ENCODE measurements at places on chromosomes 3 and 15.

GRCh38 chr15:66452971-66453580, 44.5 kb downstream of the SNAPC5 start:
- DNase-seq, result no peak

- DNase-seq, result no peak
Observed at GRCh38 chr3:76300746-76301145, 515.4 kb upstream of the ZNF717 start.

GRCh38 chr3:117837391-117837790, 1127.8 kb downstream of the TUSC7 start:
- DNase-seq, result no peak

- no peak for DNase-seq
Observed at GRCh38 chr15:77538027-77538451, 94.7 kb downstream of the LINGO1 start.

DNA sequence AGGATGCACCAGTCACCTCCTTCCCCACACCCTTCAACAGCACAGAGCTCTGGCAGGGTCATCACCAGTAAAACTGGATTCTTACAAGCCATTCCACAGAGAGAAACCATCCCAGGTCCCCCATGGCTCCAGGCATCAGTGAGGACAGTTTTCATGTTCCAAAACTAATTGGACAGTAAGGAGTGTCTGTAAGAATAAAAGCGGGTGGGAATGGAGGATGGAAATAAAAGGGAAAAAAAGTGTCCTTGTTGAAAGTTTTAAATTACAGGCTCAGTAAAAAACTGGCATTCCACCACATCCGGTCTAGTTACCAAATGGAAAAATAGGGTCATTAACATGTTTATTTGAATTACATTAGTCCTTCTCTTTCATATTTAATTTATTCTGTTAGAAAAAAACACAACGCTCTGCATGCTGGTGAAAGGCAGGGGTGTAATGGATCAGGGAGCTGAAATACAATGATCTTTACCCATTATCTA, 117.4 kb downstream of the TIGIT start:
- DNase-seq, result peak; percentile 85

DNA sequence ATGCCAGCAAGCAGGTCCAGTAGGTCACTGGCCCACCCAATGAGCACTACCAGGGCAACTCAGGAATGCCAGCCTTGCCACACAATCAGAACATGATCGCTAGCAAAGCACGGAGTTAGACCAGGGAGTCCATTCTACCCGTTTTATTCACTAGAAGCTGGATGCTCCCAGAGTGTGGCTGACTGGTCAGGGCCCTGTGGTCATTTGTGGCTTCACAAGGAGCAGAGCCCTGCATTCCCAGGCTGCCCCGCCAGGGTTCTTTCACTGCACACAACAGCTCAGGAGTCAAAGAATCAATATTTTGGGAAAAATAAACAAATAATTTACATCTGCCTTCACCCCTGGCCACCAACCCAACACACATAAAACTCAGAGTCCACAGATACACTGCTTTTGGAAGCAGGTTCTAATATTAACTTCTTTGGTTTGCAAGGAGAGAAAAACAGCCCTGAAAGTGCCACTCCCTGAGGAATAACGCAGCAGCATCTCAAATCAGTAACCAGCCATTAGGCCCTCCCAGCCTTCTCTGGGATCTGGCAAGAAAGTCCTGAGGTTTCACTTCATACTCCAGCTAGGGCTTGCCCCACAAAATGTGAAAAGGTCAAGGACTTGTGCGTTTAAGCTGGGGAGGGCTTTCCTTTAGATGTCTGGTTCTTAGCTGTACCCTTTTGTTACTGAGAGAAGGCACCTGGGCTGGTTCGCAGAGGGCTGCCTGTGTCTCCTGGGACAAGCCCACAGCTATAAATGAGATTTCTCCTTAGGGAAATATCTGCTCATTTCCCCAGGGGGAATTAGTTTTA, 16.0 kb downstream of the SIAH2 start:
- no peak for DNase-seq

DNA sequence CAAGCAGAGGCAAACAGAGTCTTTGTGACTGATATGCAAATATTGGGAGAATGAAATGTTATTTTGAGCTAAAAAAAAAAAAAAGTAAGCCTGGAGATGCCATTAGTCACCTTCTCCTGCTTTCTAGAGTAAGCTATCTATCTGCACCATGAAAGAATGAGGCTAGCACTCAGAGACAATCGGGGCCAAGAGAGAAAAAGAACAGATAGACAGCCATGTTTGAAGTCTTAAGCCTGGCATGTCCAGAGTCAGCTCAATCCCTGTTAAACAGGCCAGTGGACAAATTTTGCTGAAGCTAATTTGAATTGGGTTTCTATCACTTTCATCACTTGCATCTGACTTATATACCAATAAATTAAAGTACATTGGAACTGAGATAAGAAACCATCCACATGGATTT, 204.4 kb downstream of the SLC9A9 start:
- DNase-seq, result peak; percentile 20

DNA sequence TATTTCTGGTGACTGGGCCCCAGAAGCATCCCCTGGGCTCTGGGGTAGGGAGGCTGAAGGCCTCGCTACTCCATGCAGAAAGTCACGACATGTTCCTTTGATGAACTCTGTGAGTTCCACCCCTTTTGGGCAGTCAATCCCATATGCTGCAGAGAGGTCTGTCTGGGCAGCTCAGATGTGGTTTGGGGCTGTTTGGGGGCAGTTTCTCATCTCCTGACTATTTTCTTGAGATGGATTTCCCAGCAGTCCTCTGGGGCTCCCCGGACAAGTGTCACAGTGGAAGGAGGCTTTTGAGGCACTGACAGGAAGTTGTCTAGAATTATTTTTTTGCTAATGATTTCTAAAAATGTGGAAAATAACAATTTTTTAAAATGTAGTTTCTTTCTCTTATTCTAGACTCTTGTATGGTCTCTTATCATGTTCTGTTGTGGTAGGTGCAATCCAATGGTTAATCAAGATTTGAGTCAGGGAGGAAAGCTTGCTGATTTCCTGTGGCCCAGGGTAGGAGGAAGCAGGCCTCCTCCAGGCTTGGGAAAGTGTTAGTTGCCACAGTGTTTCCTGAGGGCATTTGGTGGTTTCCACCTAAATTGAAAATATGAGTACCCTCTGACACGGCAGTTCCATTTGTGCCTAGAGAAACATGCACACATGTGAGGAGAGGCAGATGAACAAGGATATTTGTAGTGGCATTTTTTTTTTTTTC, 19.9 kb upstream of the TATDN2 start:
- DNase-seq, result peak; percentile 36

- DNase-seq, result no peak
Observed at GRCh38 chr15:62625429-62626033, 417.0 kb upstream of the TPM1 start.

DNA sequence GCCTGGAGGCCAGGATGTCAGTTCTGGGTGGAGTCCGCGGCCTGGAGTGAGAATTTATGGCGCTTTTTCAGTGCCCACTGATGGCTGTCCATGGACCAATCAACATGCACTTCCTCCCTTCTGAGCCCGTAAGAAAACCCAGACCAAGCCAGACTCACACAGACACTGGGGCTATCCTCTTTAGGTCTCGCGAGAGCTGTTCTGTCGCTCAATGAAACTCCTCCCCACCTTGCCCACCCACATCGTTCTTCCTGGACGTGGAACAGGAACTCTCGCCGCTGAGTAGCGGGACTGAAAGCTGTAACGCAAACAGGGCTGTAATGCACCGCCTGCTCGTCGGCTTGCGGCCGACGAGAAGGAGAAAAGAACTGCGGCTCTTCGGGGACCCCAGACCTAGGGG, 833.0 kb upstream of the CADM2 start:
- no peak for DNase-seq

GRCh38 chr3:191330530-191331048, 263 bp upstream of the UTS2B start:
- DNase-seq, result peak; percentile 91

- peak; percentile 44 for DNase-seq
Observed at GRCh38 chr3:193783166-193783896, 190.3 kb downstream of the OPA1 start.

DNA sequence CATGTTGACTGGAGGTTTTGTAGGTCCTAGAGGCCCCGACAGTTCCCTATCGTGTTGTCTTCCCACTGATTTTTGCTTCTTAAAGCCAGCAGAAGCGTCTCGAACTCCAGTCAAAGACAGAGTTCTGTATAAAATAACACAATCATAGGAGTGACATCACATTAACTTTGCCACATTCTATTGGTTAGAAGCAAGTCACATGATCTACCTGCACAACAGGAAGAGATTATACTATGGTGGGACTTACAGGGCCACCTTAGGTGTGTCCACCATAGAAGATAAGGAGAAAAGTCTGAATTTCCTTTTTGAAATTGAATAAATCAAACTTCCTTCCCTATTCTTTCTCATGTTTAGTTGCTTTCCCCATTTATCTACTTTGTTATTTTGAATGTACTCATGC, 365.5 kb downstream of the GRM7 start:
- DNase-seq, result no peak

- DNase-seq, result no peak
Observed at GRCh38 chr15:97446138-97446537, 514.4 kb upstream of the ARRDC4 start.

- DNase-seq, result no peak
Observed at GRCh38 chr3:195183071-195183776, 87.7 kb downstream of the XXYLT1 start.

GRCh38 chr3:42651248-42652091, 2.0 kb upstream of the ZBTB47 start:
- DNase-seq, result no peak

GRCh38 chr3:186644683-186645082, 4.5 kb downstream of the FETUB start:
- no peak for DNase-seq

- peak; percentile 34 for DNase-seq
Observed at GRCh38 chr15:80825361-80826030, 46.3 kb downstream of the CEMIP start.

GRCh38 chr3:141860766-141861513, 15.5 kb upstream of the ATP1B3 start:
- DNase-seq, result peak; percentile 37

DNA sequence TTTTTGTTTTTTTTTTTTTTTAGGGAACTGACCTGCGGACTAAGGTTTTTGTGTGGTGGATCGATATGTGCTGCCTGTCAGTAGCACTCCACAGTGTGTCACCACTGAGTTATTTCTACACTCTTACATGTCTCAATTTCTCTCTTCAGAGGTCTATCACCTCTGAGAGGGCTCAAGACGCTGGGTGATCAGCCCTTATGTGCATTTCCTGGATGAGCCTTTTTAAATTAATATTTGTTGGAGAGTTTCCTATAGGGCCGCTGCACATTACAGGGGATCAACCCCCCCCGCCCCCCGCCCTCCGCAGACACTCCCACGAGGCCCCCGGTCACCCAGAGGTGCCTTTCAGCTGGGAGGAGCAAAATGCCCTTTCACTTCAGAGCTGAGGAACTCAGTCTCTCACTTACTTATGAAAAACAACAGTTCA, 34.5 kb upstream of the AP4E1 start:
- no peak for DNase-seq

DNA sequence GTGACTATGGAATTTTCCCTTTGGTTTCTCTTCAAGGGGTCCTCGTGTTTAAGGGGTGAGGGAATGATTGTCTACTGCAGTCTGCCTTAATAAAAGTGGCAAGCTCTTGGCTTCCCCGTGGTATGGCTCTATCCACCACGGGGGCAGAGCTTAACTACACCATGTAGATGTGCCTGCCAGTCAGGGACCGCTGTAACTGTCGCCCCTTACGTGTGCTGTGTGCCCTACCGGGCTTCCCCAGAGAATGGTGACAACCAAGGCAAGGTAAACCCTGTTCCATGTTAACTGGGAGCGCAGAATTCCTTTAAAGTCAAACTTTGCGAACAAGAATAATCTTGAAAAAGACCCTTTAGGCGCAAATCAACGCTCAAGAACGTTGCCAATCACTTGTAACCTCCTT, 966 bp upstream of the C3orf80 start:
- no peak for DNase-seq

GRCh38 chr15:72732086-72732485, 46.1 kb downstream of the BBS4 start:
- no peak for DNase-seq

GRCh38 chr3:45317710-45318109, 70.7 kb upstream of the LARS2 start:
- DNase-seq, result no peak

GRCh38 chr3:187783098-187783497, 37.8 kb upstream of the BCL6 start:
- peak; percentile 88 for DNase-seq

DNA sequence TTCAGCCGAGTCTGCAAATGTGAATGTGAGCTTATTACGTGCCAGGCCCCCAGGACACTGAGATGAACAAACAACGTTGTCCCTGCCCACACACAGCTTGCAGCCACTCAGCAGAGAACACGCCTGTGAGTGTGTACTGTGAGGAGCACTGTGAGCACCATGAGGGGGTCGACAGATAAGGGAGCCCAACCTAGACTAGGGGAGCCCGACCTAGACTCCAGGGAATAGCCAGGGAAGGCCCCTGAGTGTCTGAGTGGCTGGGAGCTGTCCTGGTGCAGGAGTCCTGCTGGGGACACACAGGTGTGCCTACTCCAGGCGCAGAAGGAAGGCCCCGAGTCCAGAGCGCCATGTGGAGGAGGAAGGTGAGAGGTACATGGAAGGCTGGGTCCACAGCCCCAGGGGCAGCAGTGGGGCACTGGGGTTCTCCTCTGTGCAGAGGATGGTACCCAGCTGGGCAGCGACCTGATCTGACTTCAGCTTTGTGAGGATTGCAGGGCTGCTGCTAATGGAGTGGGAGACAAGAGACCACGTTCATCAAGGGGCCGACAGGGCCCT, 36.5 kb downstream of the MGLL start:
- DNase-seq, result no peak

DNA sequence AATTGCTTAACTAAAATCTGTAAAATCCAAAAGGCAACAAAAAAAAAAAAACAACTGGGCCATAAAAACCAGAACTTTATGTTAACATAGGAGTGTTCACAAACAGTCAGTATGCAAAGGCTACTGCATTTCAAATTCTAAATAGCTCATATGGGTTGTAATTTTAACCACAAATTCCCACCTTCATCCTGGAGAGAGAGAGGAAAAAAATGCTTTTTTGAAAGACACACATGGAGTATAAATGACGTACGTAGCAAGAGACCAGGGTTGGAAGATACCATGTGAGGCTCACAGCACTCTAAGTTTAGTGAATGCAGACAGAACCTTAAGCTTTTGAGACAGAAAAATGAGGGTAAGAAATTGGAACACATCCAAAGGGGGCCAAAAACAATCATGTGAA, 115.9 kb downstream of the FMN1 start:
- no peak for DNase-seq
